ENCODE measurements at places on chromosomes 5 and 9. TPM values are rescaled to one million over a fixed set of nuclear protein-coding genes. Genes with fewer than 3 reads are reported as not detected.

GRCh38 chr9:6779417-6780241 lies 21.9 kb downstream of the KDM4C start:
- no peak for DNase-seq

- DNase-seq: peak; percentile 67
Observed at GRCh38 chr5:98791001-98791519, 17.6 kb downstream of the RGMB start.

DNA sequence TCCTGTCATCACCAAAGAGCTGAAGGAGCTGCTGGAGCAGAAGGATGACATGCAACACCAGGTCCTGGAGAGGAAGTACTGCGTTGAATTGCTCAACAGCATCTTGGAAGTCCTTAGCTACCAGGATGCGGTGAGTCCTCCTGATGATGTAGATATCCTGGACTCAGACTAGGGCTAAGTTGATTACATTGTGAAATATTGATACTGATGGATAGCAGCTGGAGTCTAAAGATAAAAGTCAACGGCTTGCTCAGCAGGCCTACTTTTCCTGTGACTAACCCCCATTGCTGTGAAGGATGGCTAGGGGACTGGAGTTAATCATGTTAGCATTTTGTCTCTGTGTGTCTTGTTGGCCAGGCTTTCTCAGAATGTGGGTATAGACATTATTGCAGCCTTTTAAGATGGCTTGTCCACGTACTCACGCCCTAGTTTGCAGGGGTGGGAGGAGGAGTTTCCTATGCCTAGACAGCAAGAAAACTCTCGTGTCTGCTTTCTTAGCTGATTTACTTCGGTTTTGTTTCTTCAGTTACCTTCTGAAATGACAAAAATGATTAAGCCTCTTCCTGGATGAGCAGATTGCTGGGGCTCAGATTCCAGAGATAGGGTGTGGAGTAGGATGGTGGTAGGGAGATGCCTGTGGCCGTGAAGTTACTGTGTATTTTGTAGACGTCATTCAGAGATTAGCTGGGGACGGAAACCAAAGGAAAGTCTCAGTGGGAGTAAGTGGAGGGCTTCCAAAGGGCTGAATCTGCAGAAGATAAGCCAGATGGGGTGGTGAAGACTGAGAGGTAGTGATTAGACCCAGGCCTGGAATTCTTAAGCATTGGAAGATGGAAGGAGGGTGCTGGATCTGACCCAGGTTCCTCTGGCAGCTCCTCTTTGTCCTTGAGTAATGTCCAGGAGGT lies 166.3 kb downstream of the DOCK2 start:
- no peak for DNase-seq

DNA sequence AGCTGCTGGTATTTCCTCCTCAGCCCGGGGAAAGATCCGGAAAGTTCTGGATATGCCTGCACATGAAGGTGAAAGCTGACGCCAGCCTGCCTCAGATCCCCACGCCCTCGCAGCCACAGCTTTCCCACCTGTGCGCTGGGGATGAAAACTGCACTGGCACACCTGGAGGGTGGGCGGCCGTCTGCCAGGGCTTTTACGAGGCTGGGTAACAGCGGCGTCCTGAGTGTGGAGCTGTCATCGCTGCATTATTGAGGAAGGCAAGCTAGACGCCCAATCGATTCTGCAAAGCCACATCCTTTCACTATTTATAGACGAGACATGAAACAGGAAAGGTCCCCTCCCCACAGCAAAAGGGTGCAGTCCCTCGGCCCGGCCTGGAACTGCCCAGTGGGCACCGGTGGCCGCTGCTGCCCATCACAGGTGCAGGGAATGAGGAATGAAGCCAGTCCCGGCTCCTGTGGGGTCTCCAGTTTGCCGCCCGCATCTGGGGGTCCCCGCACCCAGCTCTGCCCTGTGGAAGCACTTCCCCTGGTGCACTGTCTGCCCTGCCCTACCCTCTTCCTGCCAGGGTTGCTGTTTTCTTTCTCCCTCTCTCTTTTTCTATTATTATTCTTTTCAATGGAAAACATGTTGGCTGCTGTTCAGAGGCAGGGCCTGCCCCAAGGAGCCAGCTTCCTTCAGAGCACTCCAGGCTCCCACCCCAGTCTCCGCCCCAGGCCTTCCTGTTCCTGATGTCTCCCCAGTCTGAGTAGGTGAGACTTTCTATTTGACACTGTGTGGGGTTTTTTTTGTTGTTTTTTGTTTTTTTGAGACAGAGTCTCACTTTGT lies 7.0 kb downstream of the NOTCH1 start:
- DNase-seq: no peak

DNA sequence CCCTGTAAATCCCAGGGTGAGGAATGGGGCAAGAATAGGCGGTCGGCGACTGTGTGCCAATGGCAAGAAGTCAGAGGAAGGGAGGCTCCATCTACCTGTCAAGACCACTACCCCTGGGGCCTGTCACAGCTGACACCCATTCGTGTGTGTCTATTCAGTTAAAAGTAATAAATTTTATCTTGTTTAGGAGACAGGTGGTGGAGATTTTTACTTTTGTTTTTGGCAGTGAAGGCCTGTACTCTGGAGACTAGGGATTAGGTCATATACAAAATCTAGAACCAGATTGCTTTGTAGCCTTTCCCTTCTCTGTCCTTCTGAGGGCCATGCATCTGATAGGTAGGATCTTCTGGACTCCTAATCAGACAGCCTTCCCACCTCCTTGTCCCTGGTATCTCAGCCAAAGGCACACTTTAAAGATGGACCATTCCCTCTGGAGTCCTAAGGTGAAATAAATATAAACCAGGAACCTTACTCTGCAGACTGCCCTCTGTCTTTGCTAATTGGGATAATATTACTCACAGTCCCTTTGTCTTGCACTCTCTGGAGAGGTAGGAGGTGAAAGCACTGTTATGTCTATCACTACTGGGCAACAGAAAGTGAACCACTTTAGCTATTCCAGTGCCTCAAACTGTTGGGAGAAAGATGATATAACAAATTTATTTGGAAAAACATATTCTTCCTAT lies 213.2 kb upstream of the ACTBL2 start:
- DNase-seq: no peak

The DMGDH gene
- polyA plus RNA-seq: 2.7 TPM

The PCBD2 gene
- 13.5 TPM for polyA plus RNA-seq

The TCF7 gene
- polyA plus RNA-seq: 1.7 TPM

The IL33 gene
- polyA plus RNA-seq: 34.5 TPM

The OBP2B gene
- polyA plus RNA-seq: not detected

The FAM78A gene
- polyA plus RNA-seq: 29.4 TPM

Measured in muscle of back (tissue), 13 donors.